Stimulated activated CD4-positive, alpha-beta T cell treated with anti-CD3 and anti-CD28 coated beads, Interleukin-1b, Interleukin-23, amount 100 ng/mL, for 48 hours (primary cell): ENCODE measurements at places on chromosomes 3 and 15.

- no peak for DNase-seq
Measured at GRCh38 chr15:69158201-69158842, 2.1 kb upstream of the GLCE start.

GRCh38 chr3:30586096-30586805, 20.1 kb upstream of the TGFBR2 start:
- no peak for DNase-seq

DNA sequence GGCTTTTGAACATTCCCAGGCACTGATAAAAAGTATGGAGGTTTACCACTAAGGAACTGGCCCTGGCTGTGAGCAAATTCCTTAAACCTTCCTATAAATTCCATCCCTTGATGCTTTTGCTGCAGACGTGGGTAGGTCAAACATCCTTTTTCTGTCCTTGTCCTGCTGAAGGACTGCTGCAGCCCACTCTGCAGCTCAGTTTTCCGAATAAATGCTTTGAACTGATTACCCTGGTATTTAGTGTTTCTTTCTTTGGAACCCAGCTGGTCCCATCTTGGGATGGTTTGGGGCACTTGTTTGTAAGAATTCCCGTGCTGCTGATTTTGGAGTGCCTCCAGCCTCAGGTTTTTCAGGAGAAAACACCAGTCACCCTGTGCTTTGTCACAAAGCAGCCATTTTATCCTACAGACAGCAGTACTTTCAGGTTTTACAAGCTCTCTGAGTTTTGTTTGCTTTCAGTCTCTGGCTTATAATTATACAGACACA, 815.9 kb downstream of the VGLL3 start:
- DNase-seq = no peak

DNA sequence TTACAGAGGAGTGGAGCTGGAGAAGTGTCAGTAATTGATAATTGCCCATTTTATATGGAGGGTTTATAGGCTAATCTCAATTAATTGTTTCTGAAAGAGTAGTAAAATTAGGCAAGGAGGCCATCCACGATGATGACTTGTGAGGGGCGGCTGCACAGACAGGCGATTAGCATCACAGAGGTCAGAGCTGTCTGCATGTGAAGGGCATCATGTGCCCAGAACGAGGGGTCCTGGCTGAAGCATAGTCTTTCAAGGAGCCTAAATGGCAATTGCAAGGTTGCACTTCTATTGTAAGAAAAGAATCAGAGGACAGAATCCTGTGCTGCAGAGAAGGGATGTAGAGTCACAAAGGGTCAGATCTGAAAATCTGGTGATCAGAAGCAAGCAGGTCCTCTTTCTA, 196.6 kb downstream of the EBLN2 start:
- no peak for DNase-seq

DNA sequence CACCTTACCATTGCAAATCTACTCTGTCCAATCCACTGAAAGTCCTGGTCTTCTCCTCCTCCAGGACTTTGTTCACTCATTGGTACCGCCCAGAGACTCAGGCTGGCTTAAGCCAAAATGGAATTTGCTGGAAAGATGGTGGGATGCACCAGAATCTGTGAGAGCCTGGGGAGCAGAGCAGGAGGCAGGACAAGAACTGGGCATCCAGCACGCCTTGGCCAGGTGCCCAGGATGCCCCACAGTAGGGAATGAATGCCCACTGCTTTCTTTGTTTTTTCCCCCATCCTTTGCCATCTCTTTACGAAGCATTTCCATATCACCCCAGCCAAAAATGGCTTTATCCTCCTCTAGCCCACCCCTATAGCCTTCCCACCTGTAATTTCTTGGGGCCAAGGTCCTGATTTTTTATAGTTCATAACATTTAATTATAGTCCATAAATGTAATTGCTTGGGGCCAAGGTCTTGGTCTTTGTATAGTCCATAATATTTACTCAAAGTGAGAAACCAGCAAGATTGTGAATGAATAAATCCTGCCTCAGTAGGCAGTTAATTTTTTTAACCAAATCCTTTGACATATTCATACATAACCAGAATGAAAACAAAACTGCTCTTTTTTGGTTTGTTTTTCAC, 23.3 kb upstream of the IREB2 start:
- DNase-seq = no peak

GRCh38 chr15:38612159-38612863, 47.7 kb upstream of the RASGRP1 start:
- peak; percentile 85 for DNase-seq

GRCh38 chr3:14064910-14065309, 59.8 kb downstream of the CHCHD4 start:
- no peak for DNase-seq

GRCh38 chr3:9769426-9770275, at the start of gene CAMK1:
TSS of gene CAMK1 (minus strand) at chr3:9769947. CDS start at chr3:9767749, 2,198 bp downstream.
- peak; percentile 73 for DNase-seq

- DNase-seq = no peak
Measured at GRCh38 chr3:8635631-8636030, 9.0 kb downstream of the SSUH2 start.

GRCh38 chr3:146895026-146895749, 290.0 kb upstream of the PLSCR5 start:
- no peak for DNase-seq

DNA sequence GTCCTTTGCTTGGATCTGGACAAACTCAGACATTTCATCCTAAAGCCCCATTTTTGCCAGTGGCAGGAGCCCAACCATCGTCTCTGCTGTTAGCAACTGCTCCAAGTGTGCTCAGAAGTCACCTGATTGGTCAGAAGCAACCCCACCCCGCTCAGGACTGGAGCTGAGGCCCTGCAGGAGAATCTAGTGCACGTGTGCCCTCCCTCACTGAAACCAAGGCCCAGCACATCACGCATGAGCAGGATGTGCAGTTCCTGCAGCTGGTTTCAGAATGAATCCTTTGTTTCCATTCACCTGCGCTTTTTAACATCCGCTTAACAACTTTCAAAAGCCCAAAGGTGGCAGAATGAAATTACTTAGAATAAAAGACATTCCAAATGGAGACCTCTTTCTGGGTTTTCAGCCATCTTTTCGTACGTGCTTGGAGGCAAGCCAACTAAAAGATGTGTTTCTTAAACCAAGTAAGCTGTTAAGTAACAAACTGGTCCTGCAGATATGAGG, 81.2 kb downstream of the SRGAP3 start:
- DNase-seq = peak; percentile 79

- DNase-seq = no peak
Measured at GRCh38 chr15:78507831-78508160, 419 bp downstream of the HYKK start.

DNA sequence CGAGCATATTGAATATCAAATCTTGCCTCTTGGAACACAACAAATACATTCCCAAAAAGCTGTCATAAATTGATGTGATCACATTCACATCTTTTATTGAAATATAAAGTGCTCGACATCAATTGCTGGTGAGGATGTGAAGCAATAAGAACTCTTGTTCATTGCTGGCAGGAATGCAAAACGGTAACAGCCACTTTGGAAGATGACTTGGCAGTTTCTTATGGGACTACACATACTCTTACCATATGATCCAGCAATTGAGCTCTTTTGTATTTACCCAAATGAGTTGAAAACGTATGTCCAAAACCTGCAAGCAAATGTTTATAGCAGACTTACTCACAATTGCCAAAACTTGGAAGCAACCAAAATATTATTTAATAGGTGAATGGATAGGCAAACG, 234.9 kb downstream of the CACNA2D3 start:
- no peak for DNase-seq

DNA sequence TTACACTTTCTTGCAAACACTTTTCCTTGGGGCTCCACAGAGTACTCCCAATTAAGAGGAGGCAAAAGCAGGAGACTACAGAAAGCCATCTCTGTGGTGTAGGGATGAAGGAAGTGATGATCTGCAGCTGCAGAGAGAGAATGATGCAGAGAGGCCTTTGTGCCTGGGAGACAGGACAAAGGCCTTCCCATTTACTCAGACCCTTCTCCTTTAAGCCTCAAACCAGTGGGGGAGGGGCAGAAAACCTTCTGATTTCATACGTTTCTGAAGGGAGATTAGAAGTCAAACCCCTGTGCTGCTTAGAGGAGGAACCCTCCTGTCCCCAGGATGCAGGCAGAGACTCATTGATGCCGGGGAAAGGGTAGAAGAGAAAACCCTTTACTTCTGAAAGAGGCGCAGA, 130.8 kb downstream of the NEO1 start:
- DNase-seq = no peak

DNA sequence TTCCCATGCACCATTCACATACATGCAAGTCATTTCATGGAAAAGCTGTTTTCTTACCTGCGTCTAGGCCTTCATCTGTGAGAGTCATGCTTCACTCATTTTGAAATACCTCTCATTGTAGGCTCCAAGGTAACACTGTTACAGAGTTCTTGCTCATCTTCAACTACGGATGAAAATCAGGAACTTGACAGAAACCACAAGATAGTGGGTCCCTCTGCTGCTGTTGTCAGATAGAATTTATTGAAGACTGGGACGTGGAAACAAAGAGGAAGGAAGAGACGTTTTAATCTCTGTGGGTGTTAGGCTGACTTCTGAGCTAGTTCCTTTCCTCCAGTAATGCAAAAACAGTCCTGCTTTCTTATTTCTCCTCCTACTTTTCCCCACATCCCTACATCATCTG, at the start of gene P2RY14:
P2RY14 (minus strand) TSS at position 313 of the 400 bp plus-strand sequence. CDS start 64,226 bp downstream, outside the sequence.
- DNase-seq = no peak

DNA sequence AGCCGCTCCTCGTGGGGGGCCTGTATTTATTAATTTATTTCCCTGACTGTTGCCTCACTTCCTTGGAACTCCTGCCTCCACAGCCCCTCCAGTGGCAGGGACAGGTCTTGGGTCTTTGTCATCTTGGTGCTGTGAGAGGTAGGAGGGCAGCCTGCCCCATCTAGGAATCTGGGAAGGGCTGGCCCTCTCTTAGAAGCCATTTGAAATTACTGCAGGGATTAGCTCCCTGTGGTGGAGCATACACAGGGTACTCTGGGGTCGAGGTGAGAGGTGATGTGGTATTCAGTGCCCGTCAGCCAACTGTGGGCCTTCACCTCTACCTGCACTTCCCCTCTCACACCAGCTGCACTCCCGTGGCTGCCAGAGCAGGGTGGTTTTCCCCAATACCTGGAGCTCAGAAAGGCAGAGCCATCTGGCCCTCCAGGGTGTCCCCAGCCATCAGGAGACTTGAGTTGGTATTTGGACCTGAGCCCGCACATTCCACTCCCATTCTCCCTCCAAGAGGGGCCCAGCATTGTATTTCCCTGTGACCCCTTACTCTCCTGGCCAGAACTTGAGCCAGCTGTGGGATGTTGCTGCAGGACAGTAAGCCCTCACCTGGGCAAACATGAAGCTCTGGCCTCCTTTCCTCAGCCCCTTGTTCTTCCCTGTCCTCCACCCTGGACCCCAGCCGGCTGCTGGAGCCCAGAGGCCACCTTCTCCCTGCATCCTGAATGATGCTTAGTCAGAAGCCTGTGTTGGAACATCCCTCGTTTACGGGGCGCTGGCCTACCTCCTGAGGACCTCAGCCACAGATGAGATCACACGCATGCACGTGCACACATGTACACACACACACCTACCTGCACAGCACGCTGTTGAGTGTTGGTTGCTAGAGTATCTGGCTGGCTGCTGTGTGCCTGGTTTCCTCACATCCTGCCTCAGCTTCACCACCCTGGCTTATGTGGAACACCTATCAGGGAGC, 2.0 kb upstream of the JMJD7 start:
- no peak for DNase-seq

GRCh38 chr15:38560456-38560926, 4.1 kb downstream of the RASGRP1 start:
- DNase-seq = peak; percentile 56

DNA sequence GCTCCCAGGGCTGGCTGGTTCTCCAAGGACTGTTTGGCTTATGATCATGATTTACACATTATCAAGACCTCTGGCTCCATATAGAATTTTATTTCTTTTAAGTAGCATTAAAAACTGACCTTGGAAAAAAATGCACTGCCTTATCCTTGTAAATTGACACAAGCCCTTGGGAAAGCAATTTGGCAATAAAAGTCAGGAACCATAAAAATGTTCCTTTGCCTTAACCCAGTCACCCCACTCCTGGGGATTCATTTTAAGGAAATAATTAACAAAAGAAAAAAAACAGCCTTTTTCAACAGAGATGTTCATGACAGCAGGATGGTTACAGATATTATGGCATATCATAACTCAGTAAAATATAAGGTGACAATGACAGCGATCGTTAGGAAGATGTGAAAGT, 51.6 kb upstream of the NR2E3 start:
- no peak for DNase-seq

DNA sequence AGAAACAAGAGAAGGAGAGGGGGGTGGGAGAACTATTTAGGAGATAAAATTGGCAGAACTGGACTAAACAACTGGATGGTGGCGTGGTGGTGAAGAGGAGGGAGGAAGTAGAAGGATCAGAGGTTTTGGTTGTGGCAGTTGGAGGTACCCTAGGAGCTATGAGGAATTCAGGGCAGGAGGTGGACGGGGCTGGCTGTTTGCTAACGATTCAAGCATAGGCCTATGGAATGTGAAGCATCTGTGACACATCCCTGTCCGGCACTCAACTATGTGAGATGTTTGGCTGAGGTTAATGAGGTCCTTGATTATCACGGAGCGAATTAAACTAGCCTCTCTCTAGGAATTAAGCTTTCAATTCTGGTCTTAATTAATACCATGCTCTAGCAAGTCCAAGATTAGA, 13.5 kb downstream of the TARS3 start:
- no peak for DNase-seq

- DNase-seq = no peak
Measured at GRCh38 chr3:13595485-13595884, 46.6 kb downstream of the FBLN2 start.

DNA sequence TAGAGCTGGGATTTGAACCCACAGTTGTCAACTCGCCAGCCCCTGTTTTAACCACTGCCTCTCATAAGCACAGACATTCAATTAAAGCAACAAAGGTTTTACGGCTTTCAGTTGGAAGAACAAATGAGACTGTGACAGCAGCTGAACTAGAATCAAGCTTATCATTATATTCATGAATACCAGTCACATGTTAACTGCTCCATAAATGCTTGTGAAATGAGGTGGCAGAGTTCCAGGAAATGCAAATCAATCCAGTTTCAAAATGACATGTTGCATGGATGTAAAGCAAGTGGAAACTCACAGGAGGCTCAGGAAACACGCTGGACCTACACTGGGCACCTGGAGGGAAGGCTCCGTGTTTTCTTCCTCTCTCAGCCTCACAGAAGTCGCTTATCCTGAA, 3.9 kb downstream of the GP5 start:
- DNase-seq = no peak

GRCh38 chr3:94115482-94115881, 52.6 kb downstream of the NSUN3 start:
- DNase-seq = no peak

GRCh38 chr3:30688776-30689641, 82.6 kb downstream of the TGFBR2 start:
- no peak for DNase-seq

GRCh38 chr3:151216641-151217607, 13.9 kb upstream of the GPR171 start:
- DNase-seq = no peak

- DNase-seq = no peak
Measured at GRCh38 chr3:94775746-94776145, 712.9 kb downstream of the NSUN3 start.
